CD4-positive, CD25-positive, alpha-beta regulatory T cell (primary cell): ENCODE measurements at places on chromosomes 13 and 19. TPM values are rescaled to one million over a fixed set of nuclear protein-coding genes. Genes with fewer than 3 reads are reported as not detected.

DNA sequence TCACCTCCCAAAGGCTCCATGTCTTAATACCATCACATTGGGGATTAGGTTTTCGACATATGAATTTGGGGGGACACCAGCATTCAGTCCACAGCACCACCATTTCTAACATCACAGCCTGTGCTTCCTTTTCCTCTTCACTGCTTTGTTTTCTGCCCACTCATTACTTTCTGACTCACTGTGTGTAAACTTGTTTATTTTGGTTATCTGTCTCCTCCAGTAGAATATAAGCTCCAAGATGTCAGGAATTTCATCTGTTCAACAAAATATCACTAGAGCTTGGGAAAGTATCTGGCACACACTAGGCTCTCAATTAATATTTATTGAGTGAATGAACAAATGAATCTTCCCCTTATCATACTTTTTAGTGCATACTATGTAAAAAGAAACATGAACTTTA is 152.0 kb downstream of the NUFIP1 start:
- DNase-seq: no peak

GRCh38 chr13:92745258-92745657 is 481.3 kb upstream of the GPC6 start:
- DNase-seq: no peak

DNA sequence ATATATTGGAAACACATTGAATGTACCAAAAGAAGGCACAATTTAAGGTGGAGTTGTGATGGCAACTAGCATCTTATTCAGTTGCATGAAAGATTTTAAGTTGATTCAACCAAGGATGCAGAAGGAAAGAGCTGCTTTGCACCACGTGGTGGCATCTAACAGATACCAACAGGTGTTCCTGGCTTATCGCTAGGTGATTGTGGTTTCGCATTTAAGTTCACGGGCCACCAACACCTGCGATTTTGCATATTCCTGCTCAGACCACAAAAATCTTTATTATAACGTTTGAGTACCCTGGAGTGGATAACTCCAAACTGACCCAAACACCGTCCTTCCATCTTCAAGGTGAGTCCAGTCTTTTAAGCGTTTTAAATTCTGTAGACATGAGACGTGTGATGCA is 45.3 kb downstream of the RGCC start:
- peak; percentile 49 for DNase-seq

GRCh38 chr13:70619936-70620335 is 511.7 kb upstream of the KLHL1 start:
- no peak for DNase-seq

DNA sequence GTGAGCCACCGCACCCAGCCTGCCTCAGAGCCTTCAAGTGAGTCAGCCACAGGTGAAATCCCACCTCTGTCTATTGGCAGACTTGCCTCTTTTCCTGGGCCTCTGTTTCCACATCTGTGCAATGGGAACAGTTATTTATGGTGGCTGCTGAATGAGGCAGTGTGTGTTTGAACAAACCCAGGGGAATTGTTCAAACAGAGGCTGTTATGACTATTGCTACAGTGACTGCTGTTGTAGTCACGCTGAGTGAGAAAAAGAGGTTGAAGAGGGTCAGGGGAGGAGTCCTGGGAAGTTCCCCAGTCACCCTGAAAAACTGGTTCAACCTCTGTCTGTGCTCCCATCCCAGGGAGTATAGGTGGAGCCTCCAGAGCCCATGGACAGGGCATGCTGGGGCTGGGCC is at the start of gene CEACAM19:
CEACAM19 (plus strand) TSS at position 83 of the 400 bp plus-strand sequence. CDS start 450 bp downstream, outside the sequence.
- DNase-seq: no peak

GRCh38 chr19:39193803-39194202 is 3.0 kb upstream of the NCCRP1 start:
- no peak for DNase-seq

DNA sequence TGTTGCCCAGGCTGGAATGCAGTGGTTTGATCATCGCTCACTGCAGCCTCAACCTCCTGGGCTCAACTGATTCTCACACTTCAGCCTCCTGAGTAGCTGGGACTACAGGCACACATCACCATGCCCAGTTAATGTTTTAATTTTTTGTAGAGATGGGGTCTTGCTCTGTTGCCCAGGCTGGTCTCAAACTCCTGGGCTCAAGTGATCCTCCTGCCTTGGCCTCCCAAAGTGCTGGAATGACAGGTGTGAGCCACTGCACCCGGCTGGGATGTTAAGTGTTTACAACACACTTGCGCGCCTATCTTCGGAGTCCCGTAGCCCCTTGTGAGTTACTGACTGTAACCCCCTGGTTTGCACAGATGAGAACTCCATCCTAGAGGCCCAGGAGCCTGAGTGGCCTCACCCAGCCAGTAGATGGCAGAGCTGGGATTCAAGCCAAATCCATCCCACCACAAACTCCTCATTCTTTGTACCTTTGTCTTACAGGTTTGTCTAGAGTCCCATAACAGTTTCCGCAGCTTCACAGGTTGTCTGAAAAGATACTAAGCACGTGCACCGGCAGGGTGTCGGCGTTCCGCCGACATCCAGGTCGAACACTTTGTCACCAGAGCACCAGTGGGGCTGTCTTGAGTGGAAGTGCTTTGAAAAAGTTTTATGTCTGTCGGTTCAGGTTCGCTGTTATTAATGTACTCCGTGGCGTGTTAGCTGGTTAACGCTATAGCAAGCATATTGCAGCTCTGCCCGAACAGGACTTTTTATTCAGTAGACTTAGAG is 14.7 kb downstream of the MAG start:
- DNase-seq: no peak

- no peak for DNase-seq
These were observed 389.3 kb upstream of the PCDH9 start for GRCh38 chr13:67619351-67619994.

- no peak for DNase-seq
These were observed 27.6 kb downstream of the TMPRSS9 start for GRCh38 chr19:2387367-2388288.

DNA sequence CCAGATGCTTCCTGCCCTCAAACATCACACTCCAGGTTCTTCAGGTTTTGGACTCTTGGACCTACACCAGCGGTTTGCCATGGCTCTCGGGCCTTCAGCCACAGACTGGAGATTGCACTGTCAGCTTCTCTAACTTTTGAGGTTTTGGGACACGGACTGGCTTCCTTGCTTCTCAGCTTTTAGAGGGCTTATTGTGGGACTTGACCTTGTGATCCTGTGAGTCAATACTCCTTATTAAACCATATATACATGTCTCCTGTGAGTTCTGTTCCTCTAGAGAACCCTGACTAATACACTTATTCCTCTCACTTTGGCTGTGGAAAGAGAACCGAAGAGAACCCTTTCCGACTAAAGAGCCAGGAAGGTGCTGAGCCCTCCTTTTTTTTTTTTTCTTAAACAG is 53.6 kb downstream of the LMO7 start:
- no peak for DNase-seq

DNA sequence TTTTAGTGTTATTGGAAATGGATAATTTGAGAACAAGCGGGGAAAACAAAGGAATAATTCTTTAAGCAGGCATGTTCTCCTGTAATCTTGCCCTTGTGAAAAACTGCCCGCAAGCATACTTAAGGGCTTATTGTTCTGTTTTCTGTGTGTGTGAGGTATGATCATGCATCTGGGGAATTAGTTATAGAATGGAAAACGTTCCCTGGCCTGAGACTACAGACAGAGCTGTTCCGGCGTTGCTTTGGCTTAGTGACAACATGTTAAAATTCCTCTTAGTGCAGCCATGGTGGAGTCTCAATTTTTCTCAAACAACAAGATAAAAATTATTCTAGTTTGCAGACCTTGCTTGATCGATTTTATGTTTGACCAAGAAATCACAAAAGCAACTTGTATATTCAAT is 560.2 kb upstream of the SPRY2 start:
- DNase-seq: no peak

- DNase-seq: no peak
These were observed 259.7 kb downstream of the FGF9 start for GRCh38 chr13:21930536-21930935.

DNA sequence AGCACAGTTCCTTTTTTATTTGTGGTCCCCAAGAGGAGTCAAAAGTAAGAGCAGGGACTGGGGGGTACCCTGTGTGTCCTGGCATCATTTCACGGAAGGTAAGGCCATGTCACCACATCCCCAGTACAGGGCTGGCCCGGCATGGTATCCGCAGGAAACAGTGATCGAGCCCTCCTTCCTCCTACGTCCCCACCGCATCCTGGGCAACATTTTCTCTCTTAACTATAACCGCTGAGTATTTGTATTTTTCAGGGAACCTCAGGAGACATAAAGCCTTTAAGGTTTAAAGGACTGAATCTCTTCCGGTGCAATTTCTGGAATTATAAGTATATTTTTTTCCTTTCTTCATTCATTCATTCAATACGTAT is 13.6 kb upstream of the LATS2 start:
- DNase-seq: peak; percentile 77

GRCh38 chr19:1261538-1261797 is 7.7 kb upstream of the CIRBP start:
- DNase-seq: no peak

GRCh38 chr13:27276188-27276587 is 5.6 kb downstream of the RASL11A start:
- no peak for DNase-seq

- DNase-seq: no peak
These were observed 16.8 kb upstream of the KCTD15 start for GRCh38 chr19:33779849-33780248.

- no peak for DNase-seq
These were observed 985 bp upstream of the ZNF266 start for GRCh38 chr19:9436358-9436757.

DNA sequence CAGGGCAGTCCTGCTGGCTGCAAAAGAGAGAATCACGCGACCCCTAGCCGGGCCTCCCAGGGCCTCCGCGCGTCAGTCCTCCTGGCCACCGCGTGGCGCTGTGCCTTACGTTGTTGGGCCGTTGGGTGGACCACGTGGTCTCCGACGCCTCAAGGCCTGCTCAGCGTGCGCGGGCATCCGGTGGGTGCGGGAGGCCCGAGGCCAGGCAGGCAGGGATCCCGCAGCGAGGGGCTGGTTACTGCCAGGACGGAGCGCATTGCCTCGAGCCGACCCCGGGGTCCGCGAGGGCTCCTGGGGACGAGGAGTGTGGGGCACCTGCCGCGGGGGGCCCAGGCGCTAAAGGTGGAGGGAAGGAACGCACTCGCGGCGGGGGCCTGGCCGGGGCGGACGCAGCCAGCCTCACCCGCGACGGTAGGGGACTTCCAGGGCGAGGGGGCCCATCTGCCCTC is at the start of gene TDRD12:
TDRD12 (plus strand) TSS at position 157 of the 449 bp plus-strand sequence. CDS start 306 bp downstream, outside the sequence.
- DNase-seq: no peak

GRCh38 chr19:47283405-47284059 is 8.8 kb downstream of the INAFM1 start:
- no peak for DNase-seq

DNA sequence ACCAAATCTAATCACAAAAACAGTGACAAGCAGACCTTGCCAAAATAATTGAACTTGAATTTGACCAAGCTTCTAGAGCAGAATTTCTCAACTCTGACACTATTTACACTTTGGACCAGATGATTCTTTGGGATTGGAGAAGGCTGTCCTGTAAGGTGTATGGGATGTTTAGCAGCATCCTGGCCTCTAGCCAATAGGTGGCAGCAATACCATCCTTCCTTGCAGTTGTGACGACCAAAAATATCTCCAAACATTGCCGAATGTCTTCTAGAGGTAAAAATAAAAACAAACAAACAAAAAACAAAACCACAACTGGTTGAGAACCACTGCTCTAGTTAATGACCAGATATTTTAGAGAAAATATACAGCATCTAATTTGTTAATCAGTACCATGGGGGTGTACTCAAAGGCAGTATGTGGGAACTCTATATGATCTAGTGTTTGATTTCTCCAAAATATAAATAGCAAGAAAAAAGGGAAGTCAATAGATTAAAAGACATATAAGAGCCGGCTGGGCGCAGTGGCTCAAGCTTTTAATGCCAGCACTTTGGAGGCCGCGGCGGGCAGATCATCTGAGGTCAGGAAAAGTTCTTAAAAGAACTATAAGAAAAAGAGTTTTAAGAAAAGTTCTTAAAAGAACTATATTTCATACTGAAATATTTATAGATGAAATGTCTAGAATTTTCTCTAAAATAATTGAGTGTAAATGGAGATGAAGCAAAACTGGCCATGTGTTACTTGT is 60.9 kb upstream of the ZNF527 start:
- peak; percentile 19 for DNase-seq

- peak; percentile 51 for DNase-seq
These were observed 878 bp upstream of the ADAMTSL5 start for GRCh38 chr19:1513499-1514294.

DNA sequence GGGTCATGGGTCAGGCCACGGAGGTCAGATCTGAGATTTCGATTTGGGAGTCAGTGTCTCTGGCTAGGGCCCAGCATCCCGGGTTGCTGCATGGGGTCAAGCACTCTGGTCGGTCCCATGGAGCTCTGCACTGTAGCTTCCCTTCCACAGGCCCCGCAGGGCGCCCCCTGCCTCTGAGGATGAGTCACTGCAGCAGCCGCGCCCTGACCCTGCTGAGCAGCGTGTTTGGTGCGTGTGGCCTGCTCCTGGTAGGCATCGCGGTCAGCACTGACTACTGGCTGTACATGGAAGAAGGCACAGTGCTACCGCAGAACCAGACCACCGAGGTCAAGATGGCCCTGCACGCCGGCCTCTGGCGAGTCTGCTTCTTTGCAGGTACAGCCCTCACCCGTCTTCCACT is 3.6 kb downstream of the CACNG7 start:
- DNase-seq: no peak

DNA sequence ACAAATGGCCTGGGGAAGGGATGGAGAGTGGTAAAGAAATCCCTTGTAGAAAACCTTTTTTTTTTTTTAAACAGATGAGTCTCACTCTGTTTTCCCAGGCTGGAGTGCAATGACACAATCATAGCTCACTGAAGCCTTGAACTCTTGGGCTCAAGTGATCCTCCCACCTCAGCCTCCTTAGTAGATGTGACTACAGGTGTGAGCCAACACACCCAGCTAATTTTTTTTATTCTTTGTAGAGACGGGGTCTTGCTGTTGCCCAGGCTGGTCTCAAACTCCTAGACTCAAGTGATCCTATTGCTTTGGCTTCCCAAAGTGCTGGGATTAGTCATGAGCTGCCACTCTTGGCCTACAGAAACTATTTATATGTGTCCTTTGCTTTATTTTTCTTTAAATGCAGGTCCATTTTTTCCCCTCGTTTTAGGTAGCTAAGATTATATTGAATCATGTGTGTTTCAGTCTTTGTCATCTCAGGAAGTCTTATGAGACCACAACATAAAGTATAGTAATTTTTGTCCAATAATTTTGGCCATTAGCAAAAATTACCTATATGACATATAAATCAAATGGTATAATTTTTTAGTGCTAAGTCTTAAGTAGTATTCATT is 10.5 kb downstream of the LPAR6 start:
- no peak for DNase-seq

The ZNF285 gene
- 0.39 TPM for total RNA-seq

The SLC1A6 gene
- 0.59 TPM for total RNA-seq

The FUZ gene
- total RNA-seq: 15.8 TPM

The LHB gene
- total RNA-seq: not detected

The PRR19 gene
- not detected for total RNA-seq

The DYRK1B gene
- total RNA-seq: 32.6 TPM

The PEAK3 gene
- not detected for total RNA-seq

The RNF17 gene
- total RNA-seq: not detected

The CIRBP gene
- total RNA-seq: 497 TPM

The CYP4F2 gene
- total RNA-seq: not detected

The RDH8 gene
- not detected for total RNA-seq

The IFNL3 gene
- not detected for total RNA-seq
